ENCODE measurements at places on chromosomes 5 and 9.

DNA sequence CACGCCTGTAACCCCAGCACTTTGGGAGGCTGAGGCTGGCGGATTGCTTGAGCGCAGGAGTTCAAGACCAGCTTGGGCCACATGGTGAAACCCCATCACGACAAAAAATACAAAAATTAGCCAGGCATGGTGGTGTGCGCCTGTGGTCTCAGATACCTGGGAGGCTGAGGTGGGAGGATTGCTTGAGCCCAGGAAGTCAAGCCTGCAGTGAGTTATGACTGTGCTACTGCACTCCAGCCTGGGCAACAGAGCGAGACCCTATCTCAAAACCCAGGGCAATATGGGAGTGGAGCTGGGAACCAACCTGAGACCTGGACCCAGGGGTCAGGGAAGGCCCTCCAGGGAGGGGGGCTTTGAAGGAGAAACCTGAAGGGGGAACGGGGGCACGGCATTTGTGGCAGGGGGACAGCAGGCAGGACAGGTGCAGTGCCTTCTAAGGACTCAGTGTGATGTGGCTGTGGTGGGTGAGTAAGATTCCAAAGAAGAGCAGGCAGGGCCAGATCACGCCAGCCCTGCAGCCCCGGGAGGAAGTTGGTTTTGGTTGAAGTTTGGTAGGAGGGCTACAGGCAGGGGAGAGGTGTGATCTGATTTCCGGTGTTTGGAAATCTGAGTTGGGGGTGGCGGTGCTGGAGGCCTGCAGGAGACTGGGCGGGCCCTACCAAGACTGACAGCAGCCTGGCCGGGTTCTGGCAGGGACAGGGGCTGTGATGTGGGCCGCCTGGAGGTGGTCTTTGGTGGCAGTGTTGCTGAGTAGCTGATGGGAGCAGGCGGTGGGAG is 46.2 kb downstream of the NTNG2 start:
- DNase-seq: no peak

DNA sequence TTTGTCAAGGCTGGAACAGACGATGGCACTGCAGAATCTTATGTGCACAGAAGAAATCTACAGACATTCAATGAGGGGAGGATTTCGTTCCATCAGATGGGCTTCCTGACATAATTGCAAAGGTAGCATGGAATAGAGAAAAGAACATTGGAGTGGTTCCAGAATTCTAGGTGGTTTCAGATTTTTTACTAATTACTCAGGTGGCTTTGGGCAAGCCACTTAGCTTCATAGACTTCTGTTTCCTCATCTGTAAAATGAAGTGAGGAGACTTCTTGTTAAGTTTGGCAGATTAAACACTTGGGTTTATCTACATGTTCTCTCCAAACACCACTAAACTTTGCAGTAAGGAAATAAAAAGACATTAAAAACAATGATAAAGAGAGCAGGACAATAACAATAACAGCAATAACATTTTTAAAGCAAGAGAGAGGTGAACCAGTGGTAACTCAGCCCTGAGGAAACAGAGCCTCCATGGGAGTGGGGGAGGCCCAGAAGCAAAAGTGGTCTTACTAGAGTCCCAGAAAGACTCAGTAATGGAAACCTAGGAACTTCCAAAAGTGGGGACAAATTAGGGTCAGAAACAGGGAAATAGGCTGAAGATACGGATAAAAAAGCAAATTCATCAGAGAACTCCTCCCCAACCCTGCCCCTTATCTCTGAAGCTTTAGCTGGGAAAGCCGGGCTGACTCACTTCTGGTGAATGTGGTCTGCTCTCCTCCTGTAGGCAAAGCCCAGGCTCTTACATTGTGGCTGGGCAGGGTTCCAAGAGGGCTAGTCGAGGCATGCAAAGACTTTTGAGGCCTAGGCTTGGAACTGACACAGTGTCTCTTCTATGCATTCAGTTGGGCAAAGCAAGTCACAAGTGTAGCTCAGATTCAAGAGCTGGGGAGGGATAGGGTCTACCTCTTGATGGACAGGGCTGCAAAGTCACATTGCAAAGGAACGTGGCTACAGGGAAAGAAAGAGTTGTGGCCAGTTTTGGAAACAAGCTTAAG is 11.8 kb upstream of the ACTBL2 start:
- DNase-seq: peak; percentile 57

GRCh38 chr9:92528522-92528849 is 7.3 kb downstream of the ECM2 start:
- no peak for DNase-seq

DNA sequence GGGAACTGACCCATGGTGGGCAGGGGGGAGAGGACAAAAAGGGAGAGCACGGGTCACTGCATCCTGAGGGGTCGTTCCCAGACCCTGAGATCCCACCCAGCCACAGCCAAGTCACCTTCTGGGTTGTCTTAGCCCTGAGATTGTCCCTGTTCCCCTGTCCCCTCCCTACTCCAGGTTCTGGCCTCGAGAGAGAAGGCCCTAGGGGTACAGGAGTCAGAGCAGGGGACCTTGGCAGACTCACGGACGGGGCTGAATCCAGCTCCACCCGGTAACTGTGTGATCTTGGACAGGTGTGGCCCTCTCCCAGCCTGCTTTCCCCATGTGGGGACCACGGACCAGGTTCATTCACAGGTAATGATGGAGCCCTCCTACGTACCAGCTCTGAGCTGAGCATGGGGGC is 11.2 kb upstream of the CERCAM start:
- DNase-seq: no peak

GRCh38 chr9:124863371-124863871 is 1.5 kb downstream of the ARPC5L start:
- DNase-seq: no peak

DNA sequence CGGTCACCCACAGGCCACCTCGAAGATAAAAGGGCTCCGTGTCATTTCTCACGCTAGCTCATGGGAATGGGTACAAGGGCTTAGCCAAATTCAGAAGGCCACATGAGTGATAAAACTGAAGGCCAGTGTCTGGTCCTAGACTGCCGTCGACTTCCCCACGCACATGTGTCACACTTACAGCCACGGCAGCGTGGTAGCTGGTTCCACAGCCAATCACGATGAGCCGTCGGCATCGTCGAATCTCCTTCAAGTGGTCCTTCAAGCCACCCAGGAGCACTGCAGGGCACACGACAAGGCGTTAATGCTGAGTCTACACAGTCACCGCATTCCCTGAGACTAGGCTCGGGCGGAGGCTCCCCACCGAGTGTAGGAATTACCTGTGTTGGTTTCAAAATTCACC is 24.7 kb upstream of the MAPK9 start:
- DNase-seq: no peak

GRCh38 chr9:100379862-100380261 is 27.1 kb upstream of the TEX10 start:
- DNase-seq: no peak

GRCh38 chr5:160133071-160133917 is 14.0 kb upstream of the PWWP2A start:
- no peak for DNase-seq

DNA sequence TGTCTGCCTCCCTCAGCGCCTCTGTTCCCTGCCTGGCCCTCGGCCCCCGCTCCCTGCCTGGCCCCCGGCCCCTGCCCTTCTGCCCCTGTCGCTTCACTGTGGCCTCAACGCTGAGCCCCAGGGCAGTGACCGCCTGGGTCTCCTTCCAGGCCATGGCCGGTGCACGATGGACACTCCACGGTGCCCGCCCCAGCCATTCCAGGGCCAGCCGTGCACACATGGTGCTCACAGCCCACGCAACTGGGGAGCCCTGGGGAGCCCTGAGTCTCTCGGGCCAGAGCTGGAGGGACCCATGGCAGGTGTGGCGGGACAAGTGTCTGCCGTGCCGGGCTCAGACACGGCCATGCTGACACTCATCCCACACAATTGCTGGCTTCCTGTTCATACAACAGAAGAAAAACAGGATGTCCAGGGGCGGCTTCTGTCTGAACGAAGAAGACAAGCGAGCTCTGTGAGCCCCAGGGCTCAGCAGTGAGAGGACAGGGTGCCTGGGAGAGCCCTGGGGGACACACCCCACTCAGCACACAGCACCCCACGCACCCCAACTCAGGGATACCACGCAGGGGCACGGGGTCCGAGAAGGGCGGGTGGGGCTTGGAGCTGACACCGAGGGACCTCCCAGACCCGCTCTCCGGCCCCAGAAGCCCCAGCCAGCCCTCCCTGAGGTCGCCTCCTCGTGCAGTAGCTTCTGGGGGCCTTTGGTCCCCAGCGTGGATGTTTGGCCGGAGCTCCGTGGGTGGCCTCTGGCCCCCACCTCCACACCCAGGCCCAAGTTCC is 35.7 kb downstream of the EXD3 start:
- DNase-seq: no peak

DNA sequence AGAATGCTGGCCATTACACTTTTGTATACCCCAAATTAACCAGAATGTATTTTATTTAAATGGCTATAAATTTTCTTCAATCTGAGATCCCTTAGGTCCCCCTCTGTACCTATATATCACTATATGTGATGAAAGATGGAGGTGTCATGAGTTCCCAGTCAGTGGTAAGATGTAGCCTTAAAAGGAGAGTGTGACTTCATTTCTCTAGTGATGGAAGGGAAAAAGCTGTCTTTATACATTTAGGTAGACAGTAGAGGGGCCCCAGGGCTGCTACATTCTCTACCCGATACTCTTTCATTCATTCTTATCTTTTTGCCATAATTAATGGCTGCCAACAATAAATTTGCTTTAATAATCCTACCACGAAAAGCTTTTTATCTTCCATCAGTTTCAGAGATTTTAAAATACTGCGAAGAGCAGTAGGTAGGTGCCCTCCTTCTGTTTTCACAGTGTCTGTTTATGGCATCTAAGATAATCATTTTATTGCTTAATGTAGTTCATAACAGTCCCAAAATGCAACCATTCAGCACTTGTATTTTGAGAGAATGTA is 301.3 kb downstream of the ZNF608 start:
- DNase-seq: no peak

DNA sequence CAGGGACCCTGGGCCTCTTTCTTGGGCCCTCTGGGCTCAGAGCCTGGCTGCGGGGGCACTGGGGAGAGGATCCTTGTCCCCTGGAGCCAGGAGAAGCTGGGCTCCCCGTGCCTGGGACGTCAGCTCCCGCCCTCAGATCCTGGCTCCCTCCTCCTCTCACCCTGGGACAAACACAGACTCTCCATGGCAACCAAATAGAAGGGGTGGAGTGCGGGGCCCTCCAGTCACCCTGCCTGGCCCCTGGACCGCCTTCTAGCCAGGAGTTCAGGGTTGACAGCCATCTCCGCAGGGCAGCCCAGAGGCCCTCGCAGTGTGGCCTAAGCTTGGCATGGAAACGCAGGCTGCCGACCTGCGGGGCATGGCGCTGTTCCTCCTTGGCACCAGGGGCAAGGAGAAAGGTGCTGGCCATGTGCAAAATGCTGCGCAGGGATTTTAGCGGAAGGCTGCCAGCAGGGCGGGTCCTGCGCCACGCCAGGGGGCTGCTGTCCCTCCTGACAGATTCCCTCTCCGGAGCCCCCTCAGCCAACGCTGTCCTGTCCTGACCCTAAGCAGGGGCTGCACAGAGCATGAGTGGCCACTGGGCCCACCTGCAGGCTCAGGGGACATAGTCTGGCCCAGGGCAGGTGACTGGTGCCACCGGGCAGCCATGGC is 1.0 kb downstream of the ZDHHC11 start:
- DNase-seq: no peak

DNA sequence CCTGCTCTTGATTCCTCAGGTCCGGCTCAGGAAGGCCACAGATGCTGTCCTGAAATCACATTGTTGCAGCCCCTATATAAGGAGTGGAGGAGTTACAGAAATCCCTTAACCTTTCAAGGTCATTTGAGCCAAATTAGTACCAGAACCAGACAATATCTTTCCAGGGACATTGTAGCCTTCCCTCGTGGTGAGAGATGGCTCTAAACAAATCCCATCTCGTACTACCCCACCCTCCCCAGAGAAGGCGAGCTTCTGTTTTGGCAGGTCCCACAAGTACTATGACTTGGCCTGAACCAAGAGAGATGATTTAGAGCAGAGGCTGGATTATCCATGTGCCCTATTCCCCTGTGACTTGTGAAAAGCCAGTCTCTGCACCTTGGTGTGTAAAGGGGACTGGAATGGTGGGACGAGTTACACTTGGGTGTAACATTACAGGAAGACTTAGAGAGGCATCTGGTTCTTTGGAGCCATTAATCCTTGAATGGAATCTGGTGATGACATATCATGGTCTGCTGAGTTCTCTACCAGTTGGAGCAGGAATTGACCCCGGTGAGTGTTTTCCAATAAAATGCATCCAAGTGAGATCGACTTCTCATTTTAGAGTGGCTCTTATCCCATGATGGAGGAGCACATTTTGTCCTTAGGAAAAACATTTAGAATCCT is at the start of gene FAM240B:
FAM240B (minus strand) TSS at position 51 of the 663 bp plus-strand sequence. CDS start 16,134 bp downstream, outside the sequence.
- no peak for DNase-seq

DNA sequence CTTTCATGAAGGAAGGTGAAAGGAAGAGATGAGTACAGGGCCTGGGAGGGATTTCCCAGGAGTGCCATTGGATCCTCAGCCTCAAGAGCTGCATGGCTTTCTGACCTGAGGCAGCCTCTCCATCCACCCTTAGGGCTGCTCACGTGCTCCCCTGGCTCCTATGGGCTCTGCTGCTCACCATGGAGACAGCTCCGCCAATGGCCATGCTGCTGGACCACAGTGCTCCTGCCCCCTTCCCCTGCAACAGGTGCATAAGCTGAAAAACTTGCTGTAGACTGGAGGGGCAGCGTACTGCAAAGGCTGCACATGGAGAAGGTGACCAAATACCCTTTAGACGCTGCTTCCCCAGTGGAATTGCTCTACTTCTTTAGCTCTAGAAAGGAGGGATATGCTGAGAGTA is 112.7 kb upstream of the PANK3 start:
- DNase-seq: no peak

GRCh38 chr9:9753266-9753665 is 859.5 kb downstream of the PTPRD start:
- no peak for DNase-seq

GRCh38 chr9:91302831-91303230 is 58.9 kb downstream of the AUH start:
- DNase-seq: peak; percentile 75

- DNase-seq: no peak
Measured at GRCh38 chr9:70125621-70126263, 82.1 kb downstream of the MAMDC2 start.

- no peak for DNase-seq
Measured at GRCh38 chr9:83401328-83401900, 136.8 kb downstream of the FRMD3 start.

DNA sequence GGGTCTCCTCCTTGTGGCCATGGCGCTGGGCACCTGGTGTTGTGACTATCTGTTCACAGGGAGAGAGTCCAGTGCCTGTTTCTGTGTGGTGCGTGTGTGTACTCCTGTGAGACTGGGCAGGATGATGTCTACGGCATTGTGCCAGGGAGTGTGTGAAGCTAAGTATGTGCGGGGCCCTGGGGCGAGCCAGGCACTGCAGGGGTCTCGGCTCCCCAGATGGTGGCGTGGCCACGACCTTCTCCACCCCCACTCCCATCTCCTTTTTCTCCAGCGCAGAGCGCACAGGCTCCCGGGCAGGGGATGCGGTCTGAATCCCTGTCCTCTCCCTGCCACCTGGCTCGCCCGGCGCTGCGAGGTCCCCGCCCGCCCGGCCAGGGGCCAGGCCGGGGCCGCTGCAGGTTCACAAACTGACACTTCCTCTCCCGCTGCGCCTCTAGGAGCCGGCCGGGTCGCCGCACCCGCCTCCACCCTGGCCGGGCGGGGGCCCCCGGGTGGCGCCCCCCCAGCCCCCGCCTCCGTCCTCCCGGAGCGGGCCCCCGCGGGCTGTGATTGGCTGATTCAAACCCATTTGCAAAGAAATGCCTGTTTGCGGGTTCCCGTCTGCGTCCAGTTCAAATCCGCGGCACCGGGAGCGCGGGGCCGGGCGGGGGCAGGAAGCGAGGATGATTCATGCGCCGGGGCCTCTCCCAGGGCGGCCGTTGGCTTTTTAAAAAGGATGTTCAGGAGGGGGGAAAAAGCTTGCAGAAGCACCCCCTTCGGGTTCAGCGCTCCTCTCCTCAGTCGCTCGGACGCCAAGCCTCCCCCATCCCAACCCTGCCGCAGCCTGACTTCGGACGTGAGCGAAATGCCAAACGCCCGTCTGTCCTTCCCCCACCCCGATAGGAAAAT is 790 bp downstream of the PHF19 start:
- no peak for DNase-seq

Data from NCI-H1436 treated with DMSO at 0.1 percent for 48 hours (cell line).